ENCODE measurements at places on chromosomes 2 and 18. TPM values are rescaled to one million over a fixed set of nuclear protein-coding genes. Genes with fewer than 3 reads are reported as not detected.

DNA sequence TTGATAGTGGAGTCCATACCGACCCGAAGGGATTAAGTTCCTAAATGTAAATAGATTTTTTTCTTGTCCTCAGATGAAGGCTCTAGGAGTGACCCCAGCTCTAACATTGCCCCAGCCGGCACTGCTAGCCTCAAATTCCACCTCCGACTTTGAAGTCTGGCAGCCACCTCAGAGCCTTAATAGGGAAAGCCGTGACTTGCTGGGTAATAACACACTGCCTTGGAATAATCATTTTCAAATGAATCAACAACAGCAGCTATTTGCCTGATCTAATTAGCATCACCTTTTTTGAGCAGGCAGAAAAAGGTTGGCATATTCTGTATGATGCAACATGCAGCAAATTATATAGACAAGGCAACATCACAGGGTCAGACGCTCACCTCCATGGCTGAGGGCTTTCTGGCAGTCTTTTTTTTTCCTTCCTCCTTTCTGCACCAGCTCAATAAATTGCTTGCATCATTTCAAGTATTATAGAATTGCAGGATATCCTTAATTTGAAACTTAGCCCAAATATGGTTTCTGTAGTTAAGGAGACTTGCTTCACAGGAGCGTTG, 276.5 kb upstream of the ATP5MC3 start:
- no peak for DNase-seq

DNA sequence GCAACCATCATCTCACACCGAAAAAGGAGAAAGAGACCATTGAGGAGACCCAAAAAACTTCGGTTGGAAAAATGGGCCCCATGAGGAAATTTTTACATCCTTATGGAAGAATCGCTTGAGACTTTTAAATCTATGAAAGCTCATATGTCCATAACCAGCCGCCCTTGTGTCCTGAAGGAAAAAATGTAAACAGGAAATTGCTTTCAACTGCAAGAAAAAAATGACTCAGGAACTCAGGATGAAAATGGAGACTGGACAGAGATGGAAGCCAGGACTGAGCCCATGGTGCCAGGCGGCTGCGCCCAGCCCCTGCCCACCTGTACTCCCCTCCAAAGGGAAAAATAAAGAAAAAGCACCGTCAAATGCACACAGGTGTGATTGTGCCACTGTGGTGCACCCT, 81.5 kb upstream of the SLC66A3 start:
- no peak for DNase-seq

Gene CYP27A1
- 0.49 TPM for total RNA-seq

Gene SLC9A4
- not detected for total RNA-seq

- no peak for DNase-seq
These were observed 181.3 kb downstream of the UXS1 start for GRCh38 chr2:106012591-106013347.

Gene FRZB
- not detected for total RNA-seq

- no peak for DNase-seq
These were observed 4.3 kb downstream of the THAP4 start for GRCh38 chr2:241632478-241633325.

- DNase-seq, result no peak
These were observed 65.8 kb downstream of the ARHGAP28 start for GRCh38 chr18:6795307-6795706.

Gene ZCCHC2
- 53.9 TPM for total RNA-seq

Gene DBI
- total RNA-seq, result 41.5 TPM

DNA sequence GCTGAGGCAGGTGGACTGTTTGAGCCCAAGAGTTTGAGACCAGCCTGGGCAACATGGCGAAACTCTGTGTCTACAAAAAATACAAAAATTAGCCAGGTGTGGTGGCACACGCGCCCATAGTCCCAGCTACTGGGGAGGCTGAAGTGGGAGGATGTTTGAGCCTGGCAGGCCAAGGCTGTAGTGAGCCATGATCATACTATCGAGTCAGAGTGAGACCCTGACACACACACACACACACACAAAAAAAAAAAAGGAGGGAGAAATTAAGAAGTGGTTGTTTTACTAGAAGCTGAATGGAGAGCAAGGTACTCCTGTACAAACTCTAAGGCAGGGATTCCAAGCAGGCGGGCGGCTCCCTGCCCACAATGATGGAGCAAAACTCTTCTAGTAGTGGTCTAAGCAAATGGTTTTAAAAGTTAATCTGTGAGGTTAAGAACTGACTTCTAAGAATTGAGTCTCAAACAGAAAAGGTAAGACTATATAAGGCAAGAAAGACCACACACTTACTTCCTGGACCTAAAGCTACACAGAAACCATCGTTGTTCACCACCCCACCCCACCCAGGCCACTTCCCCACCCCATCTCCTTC, 2.6 kb downstream of the ANKRD44 start:
- no peak for DNase-seq

Gene RNF181
- 66.0 TPM for total RNA-seq

Gene NAT8
- not detected for total RNA-seq

- no peak for DNase-seq
These were observed 4.9 kb downstream of the NPAS2 start for GRCh38 chr2:100824842-100825241.

DNA sequence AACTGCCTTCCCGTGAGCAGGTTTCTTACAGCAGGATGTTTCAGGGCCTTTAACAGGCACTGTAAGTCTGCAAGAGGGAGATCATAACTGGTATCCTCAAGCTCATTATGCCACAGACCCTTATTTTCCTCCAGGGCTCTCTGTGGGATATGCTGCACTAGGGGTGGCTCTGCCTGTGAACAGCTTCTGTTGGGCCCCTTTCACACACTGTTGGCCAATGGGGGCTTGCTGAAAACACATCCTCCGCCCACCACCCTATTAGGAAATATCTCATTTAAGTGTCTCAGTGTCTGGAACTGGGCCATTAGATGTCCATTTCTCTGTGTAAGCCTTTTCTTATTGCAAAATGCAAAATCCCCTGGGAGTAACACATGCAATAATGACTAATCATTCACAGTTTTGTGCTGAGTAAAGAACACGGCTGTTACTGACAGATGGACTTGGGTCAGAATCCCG, 414.3 kb upstream of the HS6ST1 start:
- no peak for DNase-seq
